ENCODE measurements at places on chromosomes 13 and 19.

DNA sequence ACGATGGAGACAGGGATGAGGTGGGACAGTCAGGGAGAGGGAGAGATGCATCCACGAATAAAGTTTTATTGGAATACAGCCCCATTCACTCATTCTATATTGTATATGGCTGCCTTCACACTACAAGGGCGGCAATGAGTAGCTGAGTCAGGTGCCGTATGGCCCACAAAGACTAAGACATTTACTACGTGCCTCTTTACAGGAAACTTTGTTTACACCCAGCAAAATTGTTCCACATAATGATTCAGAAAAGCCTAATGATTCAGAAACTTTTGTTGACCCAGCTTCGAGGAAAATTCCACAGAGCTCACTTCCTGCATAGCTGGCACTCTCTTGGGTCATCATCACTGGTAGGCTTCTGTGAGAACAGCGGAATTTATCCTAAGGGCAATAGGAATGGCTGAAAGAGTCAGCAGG, 87.3 kb upstream of the PEG3 start:
- no peak for DNase-seq

DNA sequence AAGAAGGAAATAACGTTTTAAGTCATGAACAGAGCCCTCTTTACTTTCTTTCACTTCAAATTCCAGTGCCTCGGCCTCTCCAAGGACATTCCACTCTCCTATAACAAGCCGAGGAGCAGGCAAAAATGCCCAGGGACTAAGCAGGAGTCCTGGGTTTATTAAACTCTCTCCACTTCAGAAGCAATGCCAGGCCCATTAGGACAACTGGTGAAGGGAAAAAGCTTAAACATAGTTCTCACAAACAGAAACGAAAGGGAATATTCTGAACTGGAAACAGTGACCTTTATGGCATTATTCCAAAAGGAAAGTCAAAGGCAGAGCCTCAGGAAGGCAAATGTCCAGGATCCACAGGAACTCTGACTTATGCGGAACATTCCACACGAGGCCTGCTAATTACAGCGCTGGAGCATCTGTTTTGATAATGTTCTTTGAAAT, 30.9 kb upstream of the MED4 start:
- no peak for DNase-seq

- no peak for DNase-seq
Measured at GRCh38 chr13:69296130-69296529, 811.5 kb upstream of the ATXN8OS start.

- no peak for DNase-seq
Measured at GRCh38 chr13:59744747-59745391, 418.9 kb downstream of the DIAPH3 start.

GRCh38 chr19:29277102-29277501, 64.2 kb upstream of the UQCRFS1 start:
- no peak for DNase-seq

GRCh38 chr19:35524181-35524837, 3.8 kb downstream of the SBSN start:
- DNase-seq, result no peak

DNA sequence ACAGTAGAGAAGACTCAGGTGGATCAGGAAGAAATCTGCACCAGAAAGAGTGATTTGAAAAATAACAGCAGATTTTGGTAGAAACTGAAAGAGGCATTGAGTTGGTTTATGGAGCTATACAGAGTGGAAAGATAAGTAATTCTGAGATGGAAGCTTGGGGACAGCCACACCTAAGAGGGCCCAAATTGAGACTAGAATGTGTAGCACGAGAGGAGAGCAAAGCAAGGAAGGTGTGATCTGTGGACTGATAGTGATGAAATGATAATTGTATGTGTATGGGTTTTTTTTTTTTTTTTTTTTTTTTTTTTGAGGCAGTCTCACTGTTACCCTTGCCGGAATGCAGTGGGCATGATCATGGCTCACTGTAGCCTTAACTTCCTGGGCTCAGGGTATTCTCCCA, 16.3 kb downstream of the SAE1 start:
- DNase-seq, result no peak
